ENCODE measurements at places on chromosomes 16 and 17.
A peak's percentile ranks its signal among the peaks of the same experiment; 100 is the strongest.

- DNase-seq = no peak
These were observed 41.1 kb downstream of the FTO start for GRCh38 chr16:53745086-53745485.

GRCh38 chr17:81057079-81057730, 22.3 kb downstream of the BAIAP2 start:
- DNase-seq = peak; percentile 87

GRCh38 chr17:17279316-17279715, 1.7 kb downstream of the COPS3 start:
- DNase-seq = no peak

GRCh38 chr17:66322764-66323163, 20.4 kb downstream of the PRKCA start:
- DNase-seq = no peak
